A172 (cell line): ENCODE measurements at places on chromosomes 12 and 14. TPM values are rescaled to one million over a fixed set of nuclear protein-coding genes. Genes with fewer than 3 reads are reported as not detected.

DNA sequence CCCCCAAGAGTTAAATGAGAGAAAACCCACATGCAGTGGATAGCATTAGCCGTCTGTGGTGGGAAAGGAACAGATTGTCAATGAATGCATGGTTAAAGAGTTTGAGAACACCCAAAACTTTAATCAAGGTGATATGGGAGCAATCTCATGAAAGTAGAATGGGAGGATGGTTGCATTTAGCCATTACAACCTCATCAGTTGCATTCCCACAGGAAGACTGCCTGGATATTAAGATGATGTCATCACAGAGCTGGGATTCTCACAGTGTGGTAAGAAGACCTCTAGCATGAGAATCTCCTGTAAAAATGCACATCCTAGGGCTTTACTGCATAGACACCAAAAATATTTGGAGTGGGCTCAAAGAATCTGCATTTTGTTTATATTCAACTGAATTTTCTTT lies 284.9 kb downstream of the RGS6 start:
- peak; percentile 3 for DNase-seq

DNA sequence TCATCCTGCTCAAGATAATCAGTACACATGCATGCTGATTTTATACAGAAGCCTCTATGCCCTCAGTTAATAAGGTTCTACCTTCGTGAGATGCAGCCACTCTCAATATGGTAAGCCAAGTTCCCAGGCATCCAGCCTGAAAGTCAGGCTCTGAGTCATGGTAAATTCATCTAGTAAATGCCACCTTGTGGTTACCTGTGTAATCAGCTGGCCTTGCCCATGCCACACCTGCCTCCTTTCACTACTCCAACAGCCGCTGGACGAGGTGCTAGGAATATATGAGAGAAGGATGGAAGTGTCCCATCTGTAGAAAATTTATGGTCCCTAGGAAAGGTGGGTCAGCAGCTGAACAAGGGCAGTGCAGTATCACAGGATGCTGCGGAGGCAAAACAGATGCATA lies 207.3 kb downstream of the SSPN start:
- peak; percentile 57 for DNase-seq

DNA sequence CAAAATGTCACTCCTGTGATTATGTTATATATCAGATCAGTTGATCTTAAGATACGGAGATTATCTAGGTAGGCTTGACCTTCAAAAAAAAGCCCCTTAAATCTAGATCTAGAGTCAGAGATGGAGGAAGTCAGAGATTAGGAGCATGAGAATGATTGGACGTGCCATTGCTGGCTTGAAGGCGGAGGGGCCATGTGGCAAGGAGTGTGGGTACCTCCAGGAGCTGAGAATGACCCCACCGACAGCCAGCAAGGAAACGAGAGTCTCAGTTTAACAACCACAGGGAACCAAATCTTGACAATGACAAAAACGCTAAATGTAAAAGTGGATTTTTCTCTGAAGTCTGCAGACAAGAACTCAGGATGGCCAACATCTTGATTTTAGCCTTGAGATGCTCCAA lies 32.5 kb upstream of the MANSC4 start:
- no peak for DNase-seq

GRCh38 chr12:27284751-27285150 lies 40.7 kb downstream of the STK38L start:
- DNase-seq: peak; percentile 45

DNA sequence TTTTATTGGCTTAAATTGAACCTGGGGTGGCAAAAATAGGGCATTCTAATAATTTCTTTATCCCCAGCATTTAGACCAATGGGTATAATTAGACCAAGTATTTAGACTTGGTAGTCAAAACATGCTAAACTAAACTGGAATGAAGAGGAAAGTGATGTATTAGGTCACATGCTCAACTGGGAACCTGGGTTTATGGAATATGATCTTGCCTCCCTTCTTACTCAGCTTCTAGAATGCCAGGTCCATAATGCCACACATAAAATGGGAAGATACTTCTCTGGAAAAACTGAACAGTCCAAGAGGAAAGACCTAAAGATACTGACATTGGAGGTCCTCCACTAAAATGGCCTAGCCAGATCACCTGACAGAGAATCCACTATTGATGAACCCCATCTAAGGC lies 6.2 kb upstream of the BIN2 start:
- no peak for DNase-seq

DNA sequence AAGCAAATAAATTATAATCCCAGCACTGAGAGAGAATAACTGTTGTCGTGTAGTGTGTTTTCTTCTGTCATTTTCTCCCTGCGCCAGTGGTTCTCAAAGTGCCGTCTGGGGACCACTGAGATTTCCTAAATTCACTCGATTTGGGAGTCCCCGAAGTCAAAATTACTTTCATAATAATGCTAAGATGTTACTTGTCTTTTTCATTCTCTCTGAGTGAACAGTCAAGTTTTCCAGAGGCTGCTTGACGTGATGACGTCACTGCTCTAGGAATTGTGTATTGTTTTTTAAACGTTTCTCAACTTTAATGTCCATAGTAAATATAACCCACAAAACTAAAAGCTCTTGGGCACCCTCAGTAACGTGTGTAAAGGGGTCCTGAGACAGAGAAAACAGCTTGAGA lies 796 bp upstream of the POP5 start:
- no peak for DNase-seq

- peak; percentile 94 for DNase-seq
Measured at GRCh38 chr14:104694991-104695659, 5.7 kb downstream of the INF2 start.

- DNase-seq: no peak
Measured at GRCh38 chr14:49623941-49624839, 3.6 kb downstream of the MGAT2 start.

DNA sequence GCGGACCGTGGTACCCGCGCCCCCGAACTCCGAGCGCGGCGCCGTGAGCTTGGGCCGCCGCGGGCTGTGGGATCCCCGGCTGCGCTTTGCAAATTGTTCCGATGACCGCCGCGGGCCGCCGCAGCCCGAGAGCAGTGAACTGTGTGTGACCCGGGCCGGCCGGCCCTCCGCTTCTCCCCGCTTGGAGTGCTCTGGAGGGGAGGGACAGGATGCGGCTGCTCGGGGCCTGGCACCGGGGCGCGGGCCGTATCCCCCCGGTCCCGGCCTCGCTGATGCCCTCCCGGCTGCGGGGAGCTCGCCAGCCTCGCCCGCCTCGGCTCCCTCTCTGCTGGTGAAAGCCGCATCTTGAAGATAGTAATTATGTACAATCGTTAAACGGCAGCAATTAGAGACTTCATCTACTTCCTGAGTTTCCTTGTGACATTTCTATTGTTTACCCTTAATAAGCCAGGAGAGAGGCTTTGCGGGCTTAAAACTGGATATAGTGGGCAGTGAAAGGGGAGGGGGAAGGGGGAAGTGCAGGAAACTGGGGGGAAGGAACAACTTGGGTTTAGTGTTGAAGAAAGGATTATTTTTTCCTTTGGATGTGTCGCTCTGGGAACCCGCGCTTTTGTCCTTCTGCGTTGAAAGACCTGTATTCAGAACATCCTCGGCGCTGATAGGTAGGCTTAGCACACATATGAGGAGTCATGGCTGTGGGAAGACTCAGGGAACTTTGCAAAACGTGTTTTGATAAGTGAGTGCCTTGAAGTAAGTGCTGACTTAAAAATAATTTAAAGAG lies 1.2 kb downstream of the PELI2 start:
- no peak for DNase-seq

- peak; percentile 47 for DNase-seq
Measured at GRCh38 chr12:53063708-53064612, 14.1 kb downstream of the TNS2 start.

- DNase-seq: no peak
Measured at GRCh38 chr12:43291516-43291915, 260.5 kb downstream of the ADAMTS20 start.

- DNase-seq: no peak
Measured at GRCh38 chr12:108247130-108247529, 92.0 kb downstream of the CMKLR1 start.

DNA sequence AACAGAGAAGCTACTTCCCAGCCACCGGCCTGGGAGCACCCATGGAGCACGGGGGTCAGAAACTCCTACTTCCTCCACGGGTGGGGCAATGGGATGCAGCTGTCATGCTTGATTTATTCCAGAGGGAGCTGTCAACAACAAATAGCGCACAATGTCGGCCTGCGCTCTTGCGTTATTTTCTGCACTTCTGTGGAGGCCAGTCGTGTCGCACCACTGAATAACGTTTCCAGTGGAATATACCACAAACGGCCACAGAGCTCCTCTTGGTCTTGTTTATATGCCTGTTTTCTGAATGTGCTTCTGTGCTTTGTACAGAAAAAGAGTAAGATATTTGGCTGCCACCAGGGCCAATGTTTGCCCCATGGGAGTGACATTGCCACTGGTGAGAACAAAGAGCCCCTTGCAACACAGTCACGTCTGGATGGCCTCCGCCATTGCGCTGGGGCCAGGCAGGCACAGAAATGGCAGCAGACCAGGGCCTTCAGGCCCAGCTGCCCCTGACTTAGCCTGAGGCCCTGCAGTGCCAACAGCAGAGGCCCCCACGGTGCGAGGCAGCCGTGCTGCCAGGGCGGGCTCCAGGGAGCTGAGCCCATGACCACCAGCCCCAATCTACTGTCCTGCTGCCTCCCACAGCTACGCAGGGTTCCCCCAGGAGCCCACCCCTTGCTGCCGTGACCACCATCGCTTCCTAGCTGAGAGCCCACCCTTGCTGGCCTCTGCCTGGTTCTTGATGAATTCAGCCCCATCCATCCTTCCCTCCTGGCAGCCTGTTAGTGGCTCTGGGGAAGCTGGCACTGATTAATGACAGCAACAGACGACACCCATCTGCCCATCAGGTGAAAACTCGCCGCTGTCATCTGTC lies 28.9 kb upstream of the TMEM179 start:
- DNase-seq: no peak

DNA sequence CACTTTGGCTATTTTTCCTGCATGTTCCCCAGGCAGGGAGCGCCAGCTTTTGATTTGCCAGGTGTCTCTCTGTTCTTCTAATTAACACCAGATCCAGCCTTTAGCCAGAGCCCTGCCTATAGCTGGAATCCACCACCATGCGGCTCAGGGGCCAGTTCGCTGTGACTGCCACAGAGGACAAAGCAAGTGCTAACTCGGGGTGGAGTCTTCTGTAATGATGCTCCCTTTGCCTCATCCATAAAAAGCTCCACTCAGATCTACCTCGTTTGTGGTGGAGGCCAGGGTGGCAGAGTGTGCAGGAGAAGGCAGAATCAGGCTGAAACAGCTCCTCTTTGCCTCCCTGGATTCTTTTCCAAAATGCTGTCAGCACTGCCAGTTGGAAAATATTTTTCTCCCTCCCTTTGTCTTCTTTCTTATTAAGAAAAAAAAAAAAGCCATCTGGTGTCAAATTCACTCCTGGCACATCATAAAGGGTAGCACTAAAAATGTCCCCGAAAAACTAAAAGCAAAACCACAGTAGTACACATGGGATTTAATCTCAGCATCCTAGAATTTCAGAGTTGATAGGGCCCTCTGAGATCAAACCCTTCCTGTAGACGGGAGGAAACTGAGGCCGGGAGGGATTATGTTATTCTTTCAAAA lies 18.0 kb upstream of the CTDSP2 start:
- DNase-seq: peak; percentile 38

DNA sequence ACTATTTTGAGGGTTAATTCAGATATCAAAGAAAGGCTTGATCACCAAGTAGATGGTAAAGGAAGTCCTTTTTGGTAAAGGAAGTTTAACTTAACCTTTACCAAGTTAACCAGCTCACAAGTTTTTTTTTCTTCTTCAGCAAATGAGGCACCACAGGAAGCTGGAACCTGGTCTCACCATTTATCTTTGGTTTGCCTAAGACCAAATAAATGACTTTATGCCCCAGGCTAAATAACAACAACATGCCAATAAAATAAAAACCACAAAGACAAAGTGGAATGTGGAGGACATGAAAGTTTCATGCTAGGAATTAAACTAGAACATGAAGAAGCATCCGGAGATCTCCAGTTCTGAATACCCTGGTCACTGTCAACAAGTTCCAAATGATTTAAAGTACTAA lies 116.8 kb upstream of the PRICKLE1 start:
- no peak for DNase-seq

DNA sequence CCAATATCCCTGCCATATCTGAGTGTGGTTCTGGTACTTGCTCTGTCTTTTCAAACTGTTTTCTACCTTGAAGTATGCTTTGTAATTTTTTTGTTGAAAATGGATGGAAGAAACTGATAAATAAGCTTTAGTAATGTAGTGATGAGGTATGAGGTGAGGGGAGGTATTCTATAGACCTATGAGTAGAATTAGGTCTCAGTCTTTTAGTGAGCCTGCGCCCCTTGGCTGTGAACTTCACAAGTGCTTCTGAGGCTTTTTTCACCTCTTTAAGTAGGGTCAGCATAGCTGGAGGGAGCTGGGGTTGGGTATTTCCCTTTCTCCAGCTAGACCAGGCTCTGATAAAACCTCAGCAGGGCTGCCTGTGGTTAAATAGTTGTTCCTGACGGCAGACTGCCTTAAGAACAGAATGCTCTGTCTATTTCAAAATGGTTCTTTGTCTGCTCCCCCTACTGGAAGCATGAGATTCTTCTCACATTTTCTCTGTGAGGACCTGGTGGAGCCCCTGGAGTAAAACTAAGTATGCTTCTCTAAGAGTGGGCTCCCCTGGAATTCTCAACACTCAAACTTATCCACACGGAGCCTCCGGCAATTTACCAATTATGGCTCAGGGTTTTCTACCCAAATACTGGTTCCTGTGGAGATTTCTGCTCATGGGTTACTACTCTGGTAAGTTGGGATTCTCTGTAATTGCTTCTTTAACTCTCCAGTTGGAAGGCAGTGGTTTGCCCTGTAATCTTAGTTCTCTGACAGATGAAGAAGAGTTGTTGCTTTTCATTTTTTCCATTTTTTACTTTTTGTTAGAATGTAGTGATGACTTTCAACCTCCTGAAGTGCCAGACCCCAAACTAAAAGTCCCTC lies 13.1 kb downstream of the KRT5 start:
- DNase-seq: peak; percentile 66

GRCh38 chr14:51872396-51872795 lies 12.0 kb downstream of the GNG2 start:
- no peak for DNase-seq

- peak; percentile 4 for DNase-seq
Measured at GRCh38 chr12:40058721-40059190, 47.1 kb downstream of the SLC2A13 start.

GRCh38 chr14:105492031-105492970 lies 1.3 kb downstream of the TEDC1 start:
- no peak for DNase-seq

- DNase-seq: no peak
Measured at GRCh38 chr12:41367726-41368405, 179.7 kb downstream of the PDZRN4 start.

PSEN1 gene
- total RNA-seq: 46.2 and 55.4 TPM in 2 replicates

ESRRB gene
- not detected in 2 replicates for total RNA-seq

NFE2 gene
- total RNA-seq: 0.17 TPM in 1 of 2 replicates, not detected in the other

CDH24 gene
- 2.8 and 4.0 TPM in 2 replicates for total RNA-seq
